Spleen (tissue), 13 donors: ENCODE measurements at places on chromosomes 2 and 18.

DNA sequence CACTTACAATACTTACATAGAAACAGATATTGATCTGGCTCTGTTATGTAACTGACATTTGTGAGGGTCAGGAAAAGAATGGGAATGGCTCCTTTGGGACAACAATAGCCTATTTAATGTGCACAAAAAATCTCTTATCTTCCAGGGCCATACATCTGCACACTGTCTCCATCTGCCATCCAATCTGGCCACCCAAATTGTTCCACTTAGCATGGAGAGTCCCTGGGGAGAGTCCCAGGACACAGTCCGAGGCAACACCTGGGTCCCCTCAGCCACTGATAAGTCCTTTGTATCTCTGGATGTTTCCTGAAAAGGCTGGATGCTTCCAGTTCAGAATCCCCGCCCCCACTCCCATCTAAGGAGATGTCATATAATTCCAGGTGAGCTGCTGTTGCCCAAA lies 274.2 kb upstream of the NCKAP5 start:
- H3K27ac ChIP-seq = no peak overlapping the region
- H3K4me1 ChIP-seq = no peaks in the 10 kb centered on the region
- no peaks in the 10 kb centered on the region for H3K27me3 ChIP-seq
- DNase-seq = no peak
- H3K36me3 ChIP-seq = no peaks in the 10 kb centered on the region

GRCh38 chr2:191113761-191114160 lies 37.0 kb downstream of the STAT4 start:
- peak overlapping the region; percentile 82 for H3K27ac ChIP-seq
- no peak for DNase-seq
- H3K4me3 ChIP-seq = no peak overlapping the region
- H3K27me3 ChIP-seq = no peaks in the 10 kb centered on the region

DNA sequence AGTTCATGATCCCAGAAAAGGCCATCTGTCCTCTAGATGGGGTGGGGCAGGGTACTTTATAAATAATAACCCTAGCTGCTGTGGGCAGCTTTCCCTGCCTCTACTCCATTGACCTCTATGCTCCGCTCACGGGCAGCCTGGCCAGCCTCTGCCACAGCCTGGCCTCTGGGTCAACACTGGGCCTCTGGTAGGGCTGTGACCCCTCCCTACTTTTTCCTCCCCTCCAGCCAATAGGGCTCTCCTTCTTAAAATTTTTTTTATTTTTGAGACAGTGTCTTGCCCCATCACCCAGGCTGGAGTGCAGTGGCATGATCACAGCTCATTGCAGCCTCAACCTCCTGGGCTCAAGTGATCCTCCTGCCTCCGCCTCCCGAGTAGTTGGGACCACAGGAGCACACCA lies 4.1 kb upstream of the GAREM2 start:
- no peak overlapping the region for H3K27ac ChIP-seq
- H3K27me3 ChIP-seq = no peaks in the 10 kb centered on the region
- peaks cover 11% of the 10 kb centered on the region for H3K4me1 ChIP-seq
- DNase-seq = peak; percentile 37

GRCh38 chr18:64659196-64659595 lies 510.3 kb upstream of the LINC00305 start:
- H3K27ac ChIP-seq = no peak overlapping the region
- DNase-seq = no peak
- no peaks in the 10 kb centered on the region for H3K27me3 ChIP-seq
- H3K36me3 ChIP-seq = no peaks in the 10 kb centered on the region

GRCh38 chr18:23499291-23499781 lies 4.0 kb upstream of the RMC1 start:
- H3K4me3 ChIP-seq = no peak overlapping the region
- no peak for DNase-seq
- no peaks in the 10 kb centered on the region for H3K27me3 ChIP-seq
